Caki2 (cell line): ENCODE measurements at places on chromosomes 4 and X. TPM values are rescaled to one million over a fixed set of nuclear protein-coding genes. Genes with fewer than 3 reads are reported as not detected.

DNA sequence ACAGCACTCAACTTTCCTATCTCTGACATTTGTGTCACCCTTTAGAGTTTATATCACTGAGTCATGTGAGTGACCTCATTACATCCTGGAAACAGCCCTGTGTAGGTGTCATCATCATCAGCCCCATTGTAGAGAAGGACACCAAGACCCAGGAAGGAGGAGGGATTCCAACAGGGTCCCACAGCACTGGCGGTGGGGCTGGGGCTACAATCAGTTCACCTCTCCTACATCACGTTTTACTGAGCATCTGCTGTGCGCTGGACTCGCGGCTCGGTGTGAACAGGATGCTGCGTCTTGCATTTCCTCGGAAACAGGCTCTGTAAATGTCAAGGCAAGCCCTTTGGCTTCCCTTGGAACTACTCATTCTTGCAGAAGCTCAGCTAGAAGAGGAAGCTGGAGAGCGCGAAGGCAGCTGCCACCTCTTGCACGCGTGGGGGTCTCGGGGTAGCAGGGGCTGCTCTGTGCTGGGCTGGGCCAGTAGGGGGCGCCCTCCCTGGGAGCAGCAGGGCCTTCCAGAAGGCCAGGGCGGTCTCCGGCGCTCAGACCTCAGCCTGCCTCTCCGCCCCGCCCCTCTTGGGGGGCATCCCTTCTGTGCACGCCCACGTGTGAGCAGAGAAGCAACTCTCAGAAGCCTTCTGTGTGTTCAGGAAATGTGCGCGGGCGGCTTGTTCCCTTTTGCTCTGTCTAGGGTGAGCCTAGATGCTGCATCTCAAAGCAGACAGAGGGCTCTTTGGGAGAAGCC is 29.0 kb downstream of the REELD1 start:
- DNase-seq = no peak

DNA sequence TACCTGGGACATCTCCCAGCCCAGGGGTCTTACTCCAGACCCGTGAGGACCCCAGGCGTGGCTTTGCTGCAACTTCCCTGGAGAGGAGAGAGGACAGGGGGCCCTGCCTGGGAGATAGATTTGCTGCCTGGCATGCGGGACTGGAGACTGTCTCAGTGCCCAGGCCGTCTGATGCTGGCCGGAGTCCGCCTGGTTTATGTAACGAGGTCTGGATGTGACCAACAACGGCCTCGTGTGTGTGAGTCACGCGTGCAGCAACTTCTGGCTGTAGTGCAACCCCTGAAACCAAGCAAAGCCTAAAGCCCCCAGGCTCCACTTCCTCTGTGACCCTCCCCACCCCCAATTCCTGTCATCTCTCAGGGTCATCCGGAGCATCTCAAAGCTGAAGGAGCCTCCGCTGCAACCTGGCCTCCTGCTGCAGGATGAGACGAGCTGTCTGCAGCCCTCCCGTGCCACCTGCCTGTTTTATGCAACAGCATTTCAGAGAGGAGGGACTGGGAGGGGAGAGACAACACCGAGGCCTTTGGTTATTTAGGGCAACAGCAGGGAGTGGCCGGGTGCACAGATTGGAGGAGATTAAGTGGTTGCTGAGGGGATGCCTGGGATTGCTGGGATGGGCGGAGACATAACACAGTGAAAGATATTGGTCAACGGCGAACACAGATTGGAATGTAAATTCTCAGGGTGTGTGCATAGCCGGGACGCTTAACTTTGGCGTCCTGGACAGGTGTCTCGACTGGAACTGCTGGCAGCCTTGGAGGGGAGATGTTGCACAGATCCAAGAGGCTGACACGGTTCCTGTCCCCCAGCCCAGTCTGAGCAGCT is 16.0 kb downstream of the XG start:
- DNase-seq = peak; percentile 22

DNA sequence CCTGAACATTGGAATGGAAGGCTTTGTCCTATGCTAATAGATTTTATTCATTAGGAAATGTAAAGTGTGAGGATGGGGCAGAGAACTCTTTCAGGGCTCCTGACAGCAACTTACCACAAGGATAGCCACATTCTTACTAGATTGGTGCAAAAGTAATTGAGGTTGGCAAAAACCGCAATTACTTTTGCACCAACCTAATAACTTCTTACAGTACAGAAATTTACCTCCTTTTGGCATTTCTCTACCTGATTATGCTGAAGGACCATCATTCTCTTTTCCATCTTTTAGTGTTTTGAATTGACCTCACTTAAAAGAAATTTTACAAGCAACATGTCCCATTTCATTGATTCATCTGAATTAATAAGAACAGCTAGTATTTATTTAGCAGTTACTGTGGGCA is 109.2 kb upstream of the AP1S2 start:
- DNase-seq = no peak

DNA sequence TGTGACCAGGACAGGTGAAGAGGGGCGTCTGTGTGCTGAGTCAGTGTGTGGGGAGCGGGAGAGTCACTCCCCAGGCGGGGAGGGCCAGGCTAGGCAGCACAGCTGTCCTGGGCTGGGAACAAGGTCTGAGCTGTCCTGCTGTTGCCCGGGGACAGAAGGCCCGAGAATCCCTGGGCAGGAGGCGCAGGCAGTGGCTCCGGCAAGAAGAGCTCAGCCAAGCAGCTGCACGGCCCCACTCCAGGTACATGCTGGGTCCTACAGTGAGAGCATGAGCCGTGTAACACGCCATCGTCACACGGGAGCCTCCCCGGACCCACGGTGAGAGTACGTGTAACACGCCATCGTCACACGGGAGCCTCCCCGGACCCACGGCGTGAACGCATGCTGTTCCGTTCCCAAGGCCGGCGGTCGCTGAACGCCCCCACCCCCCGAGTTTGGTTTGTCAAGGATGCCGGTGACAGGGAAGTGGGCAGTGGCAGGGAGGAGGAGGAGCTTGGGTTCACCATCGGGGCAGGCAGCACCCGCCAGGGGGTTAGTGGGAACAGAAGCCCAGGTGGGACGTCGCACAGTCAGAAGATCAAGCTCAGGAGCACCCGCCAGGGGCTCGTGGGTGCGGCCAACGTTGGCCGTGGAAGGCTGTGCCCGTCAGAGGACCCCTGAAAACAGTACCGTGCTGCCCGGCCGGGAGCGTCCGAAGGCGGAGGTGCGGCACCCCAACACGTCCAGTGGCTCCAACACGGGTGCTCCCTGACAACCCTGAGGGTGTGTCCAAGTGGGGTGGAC is 15.6 kb downstream of the PPP2R3B start:
- no peak for DNase-seq

- DNase-seq = no peak
These were observed 185.6 kb downstream of the BCOR start for GRCh38 chrX:39912126-39912525.

DNA sequence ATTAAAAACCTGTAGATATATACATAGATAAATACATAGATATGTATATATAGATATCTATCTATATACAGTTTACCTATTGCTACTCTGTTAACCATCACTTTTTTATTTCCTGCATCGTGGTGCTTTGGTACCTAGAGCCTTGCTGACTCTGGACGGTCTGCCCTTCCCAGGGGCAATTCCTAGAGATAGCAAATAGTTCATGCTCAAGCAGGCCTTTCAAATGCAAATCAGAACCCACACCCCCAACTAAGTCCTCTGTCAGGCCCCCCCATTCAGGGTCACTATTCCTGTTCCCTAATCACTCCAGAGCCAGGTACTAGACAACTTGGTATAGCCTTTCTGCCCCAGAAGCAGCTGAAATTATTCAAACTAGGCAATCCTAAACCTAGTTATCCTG is 273.5 kb upstream of the ADGRL3 start:
- DNase-seq = no peak

GRCh38 chrX:4936315-4936714 is 1222.9 kb upstream of the PRKX start:
- no peak for DNase-seq

DNA sequence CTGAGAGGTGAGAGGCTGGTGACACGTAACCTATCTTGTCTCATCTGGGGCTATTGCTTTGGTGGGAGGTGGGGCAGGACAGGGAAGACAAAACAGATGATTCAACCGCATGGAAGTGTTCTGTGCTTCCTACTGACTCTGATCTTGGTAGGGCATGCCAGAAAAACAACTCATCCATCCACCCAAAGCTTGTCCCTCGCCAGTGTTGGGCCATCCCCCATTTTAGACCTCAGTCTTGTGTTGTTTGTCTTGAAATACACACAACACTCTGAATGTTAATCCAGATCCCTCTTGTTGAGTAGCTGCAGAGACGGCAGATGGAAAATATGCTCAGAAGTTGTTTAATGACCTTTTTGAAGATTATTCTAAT is 377 bp downstream of the CHRNA9 start:
- no peak for DNase-seq

DNA sequence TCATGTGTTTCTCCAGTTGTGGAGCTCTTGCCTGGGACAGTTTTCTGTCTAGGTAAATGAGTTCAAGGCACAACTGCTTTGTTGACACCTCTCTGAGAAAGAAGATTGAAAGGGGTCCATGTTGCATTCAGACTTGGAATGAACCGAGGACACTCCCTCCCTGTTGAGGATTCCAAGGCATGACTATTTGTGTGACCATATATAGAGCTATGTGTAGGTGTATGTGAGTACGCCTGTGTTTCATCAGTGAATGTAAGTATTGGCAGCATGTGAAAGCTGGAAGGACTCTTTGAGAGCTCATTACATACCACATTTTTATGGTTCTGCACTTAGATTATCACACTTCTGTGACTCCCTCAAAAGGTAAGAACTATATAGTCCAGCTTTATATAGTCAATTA is 3.4 kb downstream of the HEPH start:
- DNase-seq = no peak

DNA sequence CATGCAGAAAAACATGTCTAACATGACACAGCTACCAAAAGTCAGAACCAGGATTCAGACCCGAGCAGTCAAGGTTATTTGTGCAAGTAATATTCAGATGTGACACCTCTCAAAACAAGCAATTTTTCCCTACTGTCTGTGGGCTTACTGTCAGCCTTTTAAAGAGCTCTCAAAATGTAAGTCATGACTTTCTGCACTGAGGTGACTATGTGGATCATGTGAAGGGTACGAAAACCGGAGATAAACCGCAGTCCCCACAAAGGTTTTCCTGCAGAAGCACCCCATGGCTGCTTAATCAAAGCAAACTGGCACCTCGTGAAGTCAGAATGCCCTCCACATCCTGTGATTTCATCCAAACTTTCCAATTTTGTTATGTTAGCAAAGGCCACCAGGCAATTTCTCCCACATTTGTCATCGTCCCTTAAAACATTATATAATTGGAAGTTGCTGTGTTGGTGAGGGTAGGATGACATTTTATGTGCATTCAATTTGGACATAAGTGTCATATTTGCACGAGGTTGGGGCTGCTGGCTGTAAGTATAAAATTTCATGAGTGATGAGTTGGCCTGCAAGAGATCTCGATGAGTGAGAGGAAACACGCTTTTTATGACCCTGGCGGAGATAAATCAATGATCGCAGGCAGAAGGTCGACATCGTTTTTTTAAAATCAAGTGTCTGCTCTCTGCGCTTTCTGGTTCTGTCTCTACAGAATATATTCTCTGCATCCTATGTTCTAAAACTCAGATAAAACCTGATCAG is 161.2 kb downstream of the STK32B start:
- DNase-seq = no peak

DNA sequence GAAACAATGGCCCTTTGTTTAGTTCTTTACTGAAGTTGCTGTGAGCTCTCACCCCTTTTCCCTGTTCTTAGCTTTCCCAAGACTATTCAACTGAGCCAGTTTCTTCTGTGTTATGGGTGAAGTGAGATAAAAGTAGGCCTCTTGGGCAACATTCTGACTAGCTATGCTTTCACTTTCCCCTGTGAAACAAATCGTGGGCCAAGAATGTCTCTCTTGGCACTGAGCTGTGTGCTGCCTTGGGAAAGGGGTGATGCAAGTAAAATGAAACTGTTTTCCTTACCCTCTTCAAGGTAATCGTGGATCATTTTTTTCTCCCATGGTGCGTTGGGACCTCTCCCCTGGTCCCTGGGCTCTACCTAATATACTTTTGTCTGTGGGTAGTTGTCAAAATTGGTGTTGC is 653.9 kb upstream of the MAGEB2 start:
- no peak for DNase-seq

GRCh38 chr4:123976285-123976684 is 579.7 kb downstream of the SPRY1 start:
- DNase-seq = no peak

DNA sequence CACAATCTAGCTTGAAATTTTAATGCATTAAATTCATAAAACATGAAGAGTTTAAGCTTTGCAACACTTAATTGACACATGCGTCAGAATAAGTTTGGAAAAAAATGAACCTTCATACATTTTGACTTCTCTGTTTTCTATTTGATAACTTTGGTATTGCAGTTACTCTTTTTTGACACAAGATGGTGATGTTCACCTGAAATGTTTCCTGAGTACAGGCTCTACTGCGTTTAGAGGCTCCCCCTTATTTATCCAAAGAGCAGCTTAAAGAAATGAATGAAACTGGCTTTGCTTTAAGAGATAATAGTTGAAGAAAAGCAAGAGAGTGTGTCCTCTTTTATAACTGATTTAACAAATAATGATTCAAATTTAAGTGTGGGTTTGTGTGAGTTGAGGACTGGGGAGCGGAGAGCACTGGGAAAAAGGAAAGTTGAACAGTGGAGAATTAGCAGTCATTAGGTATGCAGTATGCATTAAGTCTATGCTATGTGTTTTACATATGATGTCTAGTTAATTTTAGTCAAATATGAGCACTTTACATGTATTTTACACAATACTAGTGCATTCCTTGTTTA is 180.6 kb upstream of the NUDT6 start:
- DNase-seq = peak; percentile 30

GRCh38 chr4:151540728-151541388 is 131.9 kb downstream of the FHIP1A start:
- peak; percentile 94 for DNase-seq

Gene RASL11B
- total RNA-seq = not detected in 2 replicates

Gene DRD5
- total RNA-seq = not detected in 2 replicates

Gene LRAT
- total RNA-seq = 0.17 TPM in 2 replicates

Gene ZNF157
- not detected in 2 replicates for total RNA-seq

Gene SERPINA7
- not detected in 2 replicates for total RNA-seq
